ENCODE measurements at places on chromosomes 2 and 18. TPM values are rescaled to one million over a fixed set of nuclear protein-coding genes. Genes with fewer than 3 reads are reported as not detected.

The DNAJC5G gene
- not detected for total RNA-seq

The AKAIN1 gene
- total RNA-seq = not detected

- no peak for DNase-seq
Observed at GRCh38 chr2:225781991-225782390, 382.5 kb downstream of the NYAP2 start.

DNA sequence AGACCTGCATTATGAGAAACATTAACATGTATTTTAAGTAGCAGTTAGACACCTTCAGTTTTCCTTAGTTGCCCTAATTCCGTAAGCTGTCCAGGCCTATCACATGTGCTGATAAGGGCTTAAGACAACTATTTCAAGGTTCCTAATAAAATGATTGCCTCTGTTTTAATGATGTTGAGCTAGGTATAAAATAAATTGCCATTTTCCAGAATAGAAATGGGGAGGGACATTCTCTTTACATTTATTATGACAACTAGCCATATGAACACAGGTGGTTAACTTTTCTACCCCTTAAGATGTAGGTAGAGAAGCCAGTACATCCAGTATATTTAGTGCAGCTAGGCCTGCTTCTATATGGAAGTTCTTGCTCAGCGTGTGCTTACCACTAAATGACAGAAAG, 65.9 kb downstream of the SOCS6 start:
- no peak for DNase-seq

GRCh38 chr18:11118051-11118766, 31.2 kb downstream of the PIEZO2 start:
- no peak for DNase-seq

DNA sequence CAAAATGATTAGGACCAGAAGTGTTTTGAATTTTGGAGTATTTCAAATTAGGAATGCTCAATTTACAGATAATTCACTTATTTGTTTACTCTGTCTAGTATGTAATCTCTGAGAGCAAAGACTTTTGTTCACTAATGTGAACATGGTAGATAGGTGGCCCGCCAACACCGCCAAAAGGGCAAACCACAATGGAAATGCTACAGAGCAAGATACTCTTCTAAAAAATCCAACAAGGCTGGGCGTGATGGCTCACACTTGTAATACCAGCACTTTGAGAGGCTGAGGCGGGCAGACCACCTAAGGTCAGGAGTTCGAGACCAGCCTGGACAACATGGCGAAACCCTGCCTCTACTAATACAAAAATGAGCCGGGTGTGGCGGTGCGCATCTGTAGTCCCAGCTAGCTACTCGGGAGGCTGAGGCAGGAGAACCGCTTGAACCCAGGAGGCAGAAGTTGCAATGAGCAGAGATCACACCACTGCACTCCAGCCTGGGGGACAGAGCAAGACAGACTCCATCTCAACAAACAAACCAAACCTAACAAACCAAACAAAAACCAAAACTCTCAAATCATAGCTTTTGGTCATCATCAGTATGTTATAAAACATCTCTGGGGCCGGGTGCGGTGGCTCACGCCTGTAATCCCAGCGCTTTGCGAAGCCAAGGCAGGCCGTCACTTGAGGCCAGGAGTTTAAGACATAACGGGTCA, 2.4 kb downstream of the CCT4 start:
- DNase-seq = no peak

DNA sequence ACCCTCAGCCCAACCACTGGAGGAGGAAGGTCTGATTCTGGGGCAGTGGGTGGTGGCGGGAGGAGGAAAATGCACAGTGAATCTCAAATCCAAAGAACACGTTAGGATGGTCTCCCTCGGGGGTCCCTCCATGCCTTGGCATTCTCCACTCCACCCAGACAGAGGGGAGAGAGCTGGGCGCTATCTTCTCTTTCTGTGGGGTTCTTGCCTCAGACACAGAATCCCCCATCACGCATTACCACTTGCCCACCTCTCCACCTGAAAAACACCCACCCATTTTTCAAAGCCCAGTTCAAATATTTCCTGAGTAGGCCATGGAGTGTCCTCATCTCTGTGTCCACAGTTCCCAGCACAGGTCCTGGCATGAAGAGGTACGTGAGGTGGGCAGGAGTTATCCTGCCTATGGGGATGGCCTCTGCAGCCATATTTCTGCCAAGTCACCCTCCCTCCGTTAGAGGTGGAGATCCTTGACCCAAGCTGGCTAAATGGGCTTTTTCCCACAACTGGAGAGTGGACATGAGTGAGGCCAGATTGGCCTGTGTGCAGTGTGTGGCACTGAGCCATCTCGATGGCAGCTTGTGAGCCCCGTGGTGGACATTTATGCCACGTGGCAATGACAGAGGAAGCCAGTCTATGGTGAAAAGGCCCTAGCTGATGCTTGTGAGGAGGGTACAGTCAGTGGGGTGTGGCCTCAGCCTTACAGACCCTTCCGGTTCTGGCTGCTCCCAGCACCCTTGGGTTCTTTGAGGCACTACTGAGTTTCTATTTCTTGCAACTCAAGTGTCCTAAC, 9.5 kb upstream of the TEX261 start:
- DNase-seq = no peak

DNA sequence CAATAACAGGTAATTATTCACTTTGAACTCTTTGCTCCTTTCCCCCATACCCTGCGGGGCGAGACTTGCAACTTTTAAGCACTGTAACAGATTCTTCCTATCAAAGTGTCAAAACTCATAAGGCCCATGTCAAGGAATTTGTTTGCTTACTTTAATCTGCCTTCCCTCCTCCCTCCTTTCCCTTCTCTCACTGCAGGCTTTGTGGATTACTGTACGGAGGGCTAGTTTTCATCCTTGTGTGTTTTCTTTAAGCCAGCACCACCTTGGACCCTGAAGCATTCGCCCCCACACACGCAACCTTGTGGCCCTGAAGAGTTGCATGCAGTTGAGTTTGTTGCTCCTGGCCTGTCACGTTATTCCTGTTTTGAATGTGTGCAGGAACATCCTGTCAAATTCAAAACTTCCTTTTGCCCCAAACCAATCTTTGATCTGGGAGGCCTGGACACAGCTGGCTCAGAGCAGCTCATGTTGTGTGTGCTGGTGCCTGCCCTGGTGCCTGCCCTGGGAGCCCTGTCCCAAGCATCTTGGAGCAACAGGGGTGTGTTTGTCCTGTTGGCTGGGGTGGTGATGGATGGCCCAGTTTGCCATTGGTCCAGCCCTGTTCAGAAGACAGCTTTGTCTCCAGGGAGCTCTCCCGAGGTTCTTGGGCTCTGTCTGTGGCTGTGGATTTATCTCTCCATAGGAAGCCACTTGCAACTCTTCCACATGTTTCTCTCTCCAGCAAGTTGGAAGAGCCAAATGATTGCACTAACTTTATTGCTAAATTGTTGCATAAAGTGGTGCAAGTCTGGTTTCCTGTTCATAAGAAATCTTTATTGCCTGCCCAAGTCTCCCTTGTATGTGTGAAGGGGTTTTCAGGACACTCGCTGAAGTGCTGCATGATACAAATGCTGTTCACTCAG, 199.6 kb downstream of the VAPA start:
- no peak for DNase-seq

DNA sequence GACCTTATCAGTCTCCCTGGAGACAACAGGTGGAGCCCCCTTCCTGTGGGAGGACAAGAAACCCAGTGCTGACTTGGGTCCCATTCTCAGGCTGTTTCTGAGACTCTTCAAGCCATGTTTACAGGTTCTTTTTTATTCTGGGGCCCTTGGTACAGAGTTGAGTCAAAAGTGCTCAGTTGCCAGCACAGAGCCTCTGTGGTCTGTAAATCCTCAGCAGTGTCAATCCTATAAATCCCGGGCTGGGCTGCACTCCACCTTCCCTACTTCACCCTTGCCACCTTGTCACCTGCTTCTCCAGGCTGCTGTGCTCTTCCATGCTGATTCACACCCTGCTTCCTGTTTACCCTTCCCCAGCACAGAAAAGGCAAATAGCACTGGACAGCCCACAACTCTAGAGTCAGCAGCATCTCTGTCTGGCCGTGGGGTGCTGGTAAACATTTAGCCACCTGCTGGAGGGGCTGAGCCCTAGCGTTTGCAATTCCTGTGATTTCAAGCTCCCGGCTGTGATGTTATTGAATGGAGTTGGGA, 74.7 kb downstream of the TNFRSF11A start:
- DNase-seq = peak; percentile 81

GRCh38 chr18:35085450-35086380, 44.5 kb downstream of the MAPRE2 start:
- no peak for DNase-seq

DNA sequence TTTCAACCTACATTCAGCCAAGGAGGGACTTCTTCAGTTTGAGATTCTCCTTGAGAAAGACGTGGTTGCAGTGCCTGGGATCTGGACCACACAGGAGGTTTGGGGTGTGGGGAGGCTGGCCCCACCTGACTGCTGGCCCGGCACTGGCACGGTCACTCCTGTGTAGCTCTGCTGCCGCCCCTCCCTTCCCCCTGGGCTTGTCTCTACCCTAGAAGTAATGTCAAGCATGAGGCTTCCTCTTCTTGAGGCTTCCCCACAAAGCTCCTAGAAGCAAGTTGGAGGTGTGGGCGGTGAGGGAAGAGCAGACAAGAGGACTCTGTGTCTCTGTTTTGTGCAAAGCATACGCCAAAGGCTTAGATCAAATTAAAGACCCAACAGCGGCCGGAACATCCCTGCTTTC, 8.7 kb downstream of the KLHL29 start:
- DNase-seq = no peak

DNA sequence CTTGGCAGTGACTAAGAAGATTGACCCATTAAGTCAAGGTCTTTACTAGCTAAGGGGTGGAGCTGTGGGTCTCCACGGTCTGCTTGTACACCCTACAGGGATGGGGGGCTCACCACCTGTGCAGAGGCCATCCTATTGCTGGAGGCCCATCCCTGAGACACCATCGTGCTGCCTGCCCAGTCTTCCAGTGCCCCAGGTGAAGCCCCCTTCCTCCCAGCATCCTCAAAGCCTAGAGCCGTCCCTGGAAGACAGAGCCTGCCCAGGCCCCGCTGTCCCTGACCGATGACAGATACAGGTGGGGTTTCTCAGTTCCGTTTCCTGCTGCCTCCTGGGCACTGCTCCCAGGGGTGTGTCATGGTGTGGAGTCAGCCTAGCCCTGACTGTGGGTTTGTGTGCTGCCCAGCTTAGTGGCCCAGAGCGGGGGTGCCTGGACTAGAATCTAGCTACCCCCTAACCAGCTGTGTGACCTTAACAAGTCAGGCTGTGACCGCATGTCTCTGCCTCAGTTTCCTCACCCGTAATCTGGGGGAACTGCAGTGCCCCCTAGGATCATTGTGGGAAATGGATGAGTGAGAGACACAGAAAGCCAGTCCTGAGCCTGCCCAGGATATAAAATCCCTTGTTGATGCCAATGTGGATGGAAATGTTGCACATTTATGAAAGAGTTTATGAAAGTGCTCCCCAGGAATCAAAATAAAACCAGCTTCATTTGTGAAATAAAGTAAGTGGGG, 2.0 kb downstream of the OTOS start:
- peak; percentile 26 for DNase-seq

GRCh38 chr2:73268830-73269685, 15.2 kb downstream of the FBXO41 start:
- DNase-seq = peak; percentile 91

DNA sequence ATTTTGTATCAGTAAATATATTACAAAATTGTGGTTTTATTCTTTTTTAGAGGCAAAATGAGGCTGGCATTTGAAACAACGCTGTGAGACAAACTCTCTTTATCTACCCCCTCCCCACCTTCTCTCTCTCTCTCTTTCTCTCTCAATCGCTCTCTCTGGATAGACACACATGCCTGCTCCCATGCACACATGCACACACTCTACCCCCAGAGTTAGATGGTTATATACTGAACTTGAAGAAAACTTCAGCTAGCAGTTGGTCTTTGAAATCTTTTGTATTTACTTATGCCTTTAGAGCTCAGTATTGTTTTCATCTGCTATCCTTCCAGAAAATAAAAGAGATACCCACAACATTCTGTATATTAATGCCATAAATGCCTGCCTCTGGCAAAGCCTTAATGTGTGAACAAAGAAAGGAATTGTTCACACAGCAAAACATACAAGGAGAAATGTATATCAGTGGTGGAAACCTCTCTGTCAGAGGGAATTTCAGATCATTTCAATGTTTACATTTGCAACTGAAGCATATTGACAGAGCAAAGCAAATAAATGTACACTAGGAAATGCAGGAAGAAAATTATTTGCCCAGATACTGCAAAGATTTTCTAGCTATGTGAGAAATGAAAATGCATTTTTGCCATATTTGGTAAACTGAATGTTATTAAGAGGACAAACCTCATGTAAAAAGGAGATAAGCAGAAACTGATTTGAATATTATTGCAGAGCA, 217.0 kb upstream of the UBE2E3 start:
- no peak for DNase-seq

Measured in endodermal cell (in vitro differentiated cells).